ENCODE measurements at places on chromosomes 6 and 20. TPM values are rescaled to one million over a fixed set of nuclear protein-coding genes. Genes with fewer than 3 reads are reported as not detected.

- DNase-seq, result no peak
Observed at GRCh38 chr20:43715511-43715910, 11.3 kb downstream of the GTSF1L start.

Gene RTEL1
- 21.9 TPM for total RNA-seq

Gene PRPH2
- total RNA-seq, result not detected

Gene MROH8
- 2.5 TPM for total RNA-seq

Gene OR2H1
- total RNA-seq, result not detected

- DNase-seq, result no peak
Observed at GRCh38 chr6:148629592-148630465, 117.0 kb upstream of the UST start.

Measured in chondrocyte (in vitro differentiated cells).